Colonic mucosa (tissue), 4 donors: ENCODE measurements at places on chromosomes 2 and 18. TPM values are rescaled to one million over a fixed set of nuclear protein-coding genes. Genes with fewer than 3 reads are reported as not detected.

GRCh38 chr2:99660616-99661406 lies 171.0 kb upstream of the REV1 start:
- no peaks in the 10 kb centered on the region for H3K36me3 ChIP-seq
- no peak for DNase-seq
- no peaks in the 10 kb centered on the region for H3K4me1 ChIP-seq
- no peak overlapping the region for H3K4me3 ChIP-seq

- no peak overlapping the region for H3K27ac ChIP-seq
- peaks cover 7% of the 10 kb centered on the region for H3K36me3 ChIP-seq
- H3K27me3 ChIP-seq, result no peaks in the 10 kb centered on the region
- DNase-seq, result no peak
Observed at GRCh38 chr2:42293019-42293418, 68.0 kb downstream of the COX7A2L start.

DNA sequence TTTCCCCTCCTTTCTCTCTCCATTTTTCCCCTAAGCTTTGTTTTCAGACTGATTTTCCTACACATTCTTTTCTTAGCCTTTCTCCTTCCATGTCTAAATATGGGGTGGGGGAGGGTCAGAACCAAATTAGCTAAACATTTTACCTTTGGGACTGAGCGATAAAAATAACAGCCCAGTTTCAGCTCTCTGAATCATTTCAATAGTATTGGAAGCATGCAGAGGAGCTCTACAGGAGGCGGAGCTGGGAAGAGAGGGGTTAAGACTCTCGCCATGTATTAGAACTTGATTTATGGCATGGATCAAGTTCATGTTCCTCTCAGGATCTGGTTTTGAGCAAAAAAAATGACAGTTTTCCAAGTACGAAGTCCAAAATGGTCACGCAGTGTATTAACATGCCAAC lies 109.1 kb downstream of the CPO start:
- no peaks in the 10 kb centered on the region for H3K4me1 ChIP-seq
- H3K36me3 ChIP-seq, result no peaks in the 10 kb centered on the region
- no peak overlapping the region for H3K27ac ChIP-seq
- no peak for DNase-seq

DNA sequence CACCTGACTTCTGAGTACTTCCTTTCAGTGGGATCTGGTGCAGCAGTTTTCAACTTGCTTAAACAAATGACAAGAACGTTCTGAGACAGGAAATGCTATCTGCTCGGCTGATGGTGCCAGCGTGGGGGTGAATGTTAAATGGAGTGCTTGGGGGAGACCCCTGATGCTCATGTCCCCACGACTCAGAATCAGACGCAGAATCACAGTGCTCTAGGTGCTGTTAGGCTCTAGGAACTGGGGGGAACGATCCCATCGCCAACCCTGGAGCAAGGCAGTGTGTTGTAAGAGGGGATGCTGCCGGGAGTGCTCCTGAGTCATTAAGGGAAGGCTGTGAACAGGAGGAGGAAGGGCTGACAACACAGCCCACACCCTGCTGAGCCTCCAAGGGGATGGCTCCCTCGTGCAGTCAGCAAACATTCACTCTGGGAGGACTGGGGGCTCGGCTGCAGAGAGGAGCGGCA lies 34.1 kb upstream of the KCNF1 start:
- peaks cover 9% of the 10 kb centered on the region for H3K4me1 ChIP-seq
- H3K36me3 ChIP-seq, result no peaks in the 10 kb centered on the region
- H3K4me3 ChIP-seq, result no peak overlapping the region
- DNase-seq, result peak; percentile 55
- H3K27me3 ChIP-seq, result no peaks in the 10 kb centered on the region

The BCL2 gene
- 13.9 TPM for total RNA-seq

The PLGLB1 gene
- total RNA-seq, result 2.5 TPM

The SESTD1 gene
- total RNA-seq, result 41.3 TPM

The LCT gene
- total RNA-seq, result 0.08 TPM

The SLC14A1 gene
- total RNA-seq, result 0.52 TPM
